ENCODE measurements at places on chromosomes 11 and 22. TPM values are rescaled to one million over a fixed set of nuclear protein-coding genes. Genes with fewer than 3 reads are reported as not detected.

- no peaks in the 10 kb centered on the region for H3K36me3 ChIP-seq
- no peak for DNase-seq
- H3K27ac ChIP-seq, result no peak overlapping the region
These were observed 75.6 kb upstream of the GRAMD1B start for GRCh38 chr11:123354371-123354975.

DNA sequence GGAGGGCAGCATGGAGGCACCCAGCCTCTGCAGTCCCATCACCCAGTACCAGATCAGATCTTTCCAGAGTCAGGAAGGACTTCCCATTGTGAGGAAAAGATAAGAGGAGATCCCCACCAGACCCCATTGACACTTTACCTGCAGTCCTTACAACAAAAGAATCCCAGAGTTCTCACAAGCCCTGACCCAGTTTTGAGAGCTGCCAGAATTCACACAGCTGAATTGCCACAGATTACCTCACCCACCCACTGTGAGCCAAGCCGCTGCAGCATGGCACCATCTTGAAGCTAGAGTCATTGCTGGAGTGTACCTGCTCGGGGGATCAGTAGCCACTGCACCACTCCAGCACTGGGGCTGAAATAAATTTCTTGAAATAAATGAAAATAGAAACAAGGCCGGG, 91.8 kb upstream of the UBASH3B start:
- peaks cover 11% of the 10 kb centered on the region for H3K27me3 ChIP-seq
- DNase-seq, result no peak
- H3K27ac ChIP-seq, result no peak overlapping the region

DNA sequence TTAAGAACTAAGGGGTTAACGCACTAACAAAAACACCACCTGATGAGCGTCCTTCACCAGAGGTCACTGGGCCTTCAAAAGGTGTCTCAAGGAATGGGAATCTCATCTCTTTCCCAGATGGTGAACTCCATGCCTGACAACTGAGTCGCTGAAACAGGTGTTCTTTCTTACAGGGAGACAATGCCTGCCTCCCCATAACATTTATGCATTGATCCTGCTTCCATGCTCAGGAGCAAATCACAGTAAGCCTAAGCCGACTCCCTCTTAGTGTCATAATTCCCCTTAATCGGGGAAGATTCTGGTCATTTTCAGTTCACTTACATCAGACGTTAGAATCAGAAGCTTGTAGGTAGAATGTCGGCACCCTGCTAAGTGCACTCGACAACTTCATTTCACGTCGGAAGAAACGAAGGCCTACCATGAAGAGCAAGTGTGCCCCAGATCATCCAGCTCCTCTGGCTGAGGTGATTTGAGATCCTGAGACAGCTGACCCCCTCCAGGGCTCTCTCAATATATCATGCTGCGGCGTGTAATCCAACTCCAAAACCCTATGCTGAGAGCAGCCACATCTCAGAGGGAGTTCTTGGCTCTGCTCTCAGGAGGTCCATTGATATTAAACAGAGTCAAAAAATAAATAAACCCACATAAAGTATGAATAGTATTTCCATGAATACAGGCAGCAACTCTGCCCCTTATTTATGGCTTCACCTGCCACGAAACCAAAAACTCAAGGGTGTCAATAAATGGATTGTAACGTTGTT, 163.1 kb downstream of the LARGE1 start:
- H3K36me3 ChIP-seq, result no peaks in the 10 kb centered on the region
- no peaks in the 10 kb centered on the region for H3K27me3 ChIP-seq
- no peak overlapping the region for H3K27ac ChIP-seq
- no peak for DNase-seq
- H3K4me1 ChIP-seq, result no peaks in the 10 kb centered on the region

DNA sequence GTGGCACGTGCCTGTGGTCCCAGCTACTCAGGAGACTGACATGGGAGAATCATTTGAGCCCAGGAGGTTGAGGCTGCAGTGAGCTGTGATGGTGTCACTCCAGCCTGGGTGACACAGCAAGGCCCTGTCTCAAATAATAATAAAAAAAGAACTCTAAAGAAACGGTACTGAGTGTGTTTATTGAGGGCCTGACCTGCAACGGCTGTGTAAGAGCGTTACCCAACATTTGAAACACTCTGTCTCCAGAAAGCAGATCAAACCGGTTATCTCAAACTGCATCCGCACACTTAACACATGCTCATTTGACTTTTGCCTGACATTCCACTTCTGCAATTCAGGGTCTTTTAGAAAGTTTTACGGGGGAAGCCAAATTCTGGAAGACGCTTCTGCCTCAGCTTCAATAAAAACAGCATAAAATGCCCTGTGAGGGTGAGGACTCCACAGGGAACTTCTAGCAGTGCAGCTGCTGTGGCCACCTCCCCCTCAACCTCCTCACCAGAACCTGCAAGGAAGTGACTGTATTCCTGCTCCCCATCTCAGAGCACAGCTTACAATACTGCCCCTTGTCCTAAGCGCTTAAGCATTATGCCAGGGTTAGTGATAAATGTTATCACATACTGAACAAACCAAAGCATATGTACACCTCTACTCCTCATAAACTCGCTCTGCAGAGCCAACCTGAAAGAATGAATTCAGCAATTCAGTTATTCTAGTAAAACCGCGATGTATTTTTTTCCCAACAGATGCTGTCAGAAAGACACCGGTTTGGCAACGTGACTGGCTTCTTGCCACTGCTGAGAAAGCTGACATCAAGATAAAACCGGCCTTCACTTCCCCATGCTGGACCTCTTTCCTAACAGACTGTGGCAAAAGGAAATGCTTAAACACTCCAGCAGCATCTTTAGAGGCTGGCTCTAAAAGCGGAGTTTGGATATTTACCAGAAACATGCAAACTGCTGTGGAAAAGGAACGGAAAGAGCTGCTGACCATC, 52.2 kb downstream of the PRDM10 start:
- H3K4me1 ChIP-seq, result no peaks in the 10 kb centered on the region
- H3K36me3 ChIP-seq, result peaks cover 23% of the 10 kb centered on the region
- no peaks in the 10 kb centered on the region for H3K27me3 ChIP-seq
- no peak overlapping the region for H3K27ac ChIP-seq
- H3K4me3 ChIP-seq, result no peak overlapping the region

- H3K4me3 ChIP-seq, result peak overlapping the region; percentile 88
- DNase-seq, result no peak
- peak overlapping the region; percentile 84 for H3K27ac ChIP-seq
- H3K4me1 ChIP-seq, result peaks cover 8% of the 10 kb centered on the region
- H3K36me3 ChIP-seq, result peaks cover 45% of the 10 kb centered on the region
These were observed 1.2 kb downstream of the EIF4ENIF1 start for GRCh38 chr22:31488346-31488883.

GRCh38 chr11:33694346-33695050, 6.1 kb downstream of the C11orf91 start:
- peaks cover 12% of the 10 kb centered on the region for H3K36me3 ChIP-seq
- no peak overlapping the region for H3K27ac ChIP-seq
- DNase-seq, result no peak
- H3K4me1 ChIP-seq, result peaks cover 60% of the 10 kb centered on the region

GRCh38 chr11:12693479-12694182, 19.4 kb downstream of the TEAD1 start:
- DNase-seq, result peak; percentile 97
- peaks cover 75% of the 10 kb centered on the region for H3K4me1 ChIP-seq
- no peaks in the 10 kb centered on the region for H3K27me3 ChIP-seq
- H3K36me3 ChIP-seq, result peaks cover 20% of the 10 kb centered on the region
- peak overlapping the region; percentile 62 for H3K4me3 ChIP-seq

- H3K27me3 ChIP-seq, result no peaks in the 10 kb centered on the region
- no peaks in the 10 kb centered on the region for H3K36me3 ChIP-seq
- H3K4me1 ChIP-seq, result no peaks in the 10 kb centered on the region
These were observed 2.4 kb upstream of the OR4X2 start for GRCh38 chr11:48242501-48242900.

GRCh38 chr11:20156280-20156875, 3.9 kb downstream of the DBX1 start:
- no peak overlapping the region for H3K4me3 ChIP-seq
- H3K4me1 ChIP-seq, result peaks cover 4% of the 10 kb centered on the region
- H3K36me3 ChIP-seq, result peaks cover 7% of the 10 kb centered on the region
- no peak for DNase-seq
- no peak overlapping the region for H3K27ac ChIP-seq
- H3K27me3 ChIP-seq, result peaks cover 75% of the 10 kb centered on the region

DNA sequence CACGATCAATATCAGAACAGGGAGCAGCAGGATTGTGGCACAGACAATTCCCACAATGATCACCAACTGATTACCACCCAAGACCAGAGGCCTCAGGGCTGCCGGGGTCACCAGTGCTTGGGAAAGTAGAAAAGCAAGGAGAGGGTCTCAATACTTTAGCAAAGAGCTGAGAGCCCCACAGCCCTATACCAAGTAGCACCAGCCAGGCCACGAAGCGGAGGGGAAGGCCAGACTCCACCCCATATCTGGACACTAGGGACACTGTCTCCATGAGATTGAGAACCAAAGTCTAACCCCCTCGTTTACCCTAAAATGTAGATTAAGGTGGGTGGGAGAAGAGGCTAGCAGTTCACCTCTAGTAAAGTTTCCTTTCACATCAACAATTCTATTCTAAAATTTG, 24.1 kb upstream of the SCN2B start:
- no peak overlapping the region for H3K27ac ChIP-seq
- H3K27me3 ChIP-seq, result no peaks in the 10 kb centered on the region
- peaks cover 2% of the 10 kb centered on the region for H3K4me1 ChIP-seq
- no peak overlapping the region for H3K4me3 ChIP-seq
- DNase-seq, result no peak

- peaks cover 33% of the 10 kb centered on the region for H3K4me1 ChIP-seq
- peak overlapping the region; percentile 44 for H3K4me3 ChIP-seq
- DNase-seq, result peak; percentile 90
These were observed 1.8 kb upstream of the MARK2 start for GRCh38 chr11:63837027-63837688.

DNA sequence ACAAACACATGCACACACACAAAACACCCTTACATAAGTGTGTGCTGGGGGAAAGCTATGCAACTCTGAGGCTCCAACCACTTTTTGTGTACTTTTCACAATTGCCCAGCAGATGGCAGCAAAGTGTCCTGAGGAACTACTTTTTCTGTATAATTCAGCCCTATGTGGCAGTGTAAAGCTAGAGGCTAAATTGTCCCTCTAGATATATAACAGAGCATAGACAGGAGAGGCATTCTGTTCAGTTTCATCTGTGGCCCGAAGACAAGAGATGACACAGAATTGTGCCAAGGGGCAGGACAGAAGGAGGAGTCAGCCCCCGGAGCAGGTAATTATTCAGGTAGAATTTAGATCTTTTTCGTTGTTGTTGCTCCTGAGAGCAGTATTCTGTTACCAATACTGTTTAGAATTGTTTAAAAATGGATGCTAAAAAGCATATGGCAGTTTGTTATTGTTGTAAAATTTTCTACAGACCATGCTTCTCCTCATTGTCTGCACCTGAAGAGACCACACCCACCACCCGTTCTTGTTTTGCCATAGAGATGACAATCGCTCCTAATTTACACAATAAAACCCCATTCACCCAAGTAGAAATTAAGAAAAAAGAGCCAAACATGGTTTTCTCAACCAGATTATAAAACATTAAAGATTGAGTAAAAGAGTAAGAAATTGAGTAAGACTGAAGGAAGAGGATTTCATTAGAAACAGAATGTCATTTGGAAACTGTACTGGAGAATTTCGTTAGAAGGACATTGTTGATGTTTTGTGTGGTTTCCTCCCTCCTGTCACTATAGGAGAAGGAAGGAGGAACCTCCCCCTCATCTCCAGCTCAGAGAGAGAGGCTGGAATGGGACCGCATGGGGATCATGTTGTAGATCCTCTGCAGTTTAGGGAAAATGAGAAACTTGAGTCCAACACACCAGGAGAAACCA, 14.5 kb upstream of the MS4A7 start:
- peaks cover 8% of the 10 kb centered on the region for H3K4me1 ChIP-seq
- H3K27me3 ChIP-seq, result peaks cover 30% of the 10 kb centered on the region
- no peak overlapping the region for H3K27ac ChIP-seq

GRCh38 chr11:120346233-120346632, 10.0 kb downstream of the ARHGEF12 start:
- peaks cover 40% of the 10 kb centered on the region for H3K4me1 ChIP-seq
- H3K27ac ChIP-seq, result no peak overlapping the region
- no peak for DNase-seq
- H3K27me3 ChIP-seq, result no peaks in the 10 kb centered on the region
- H3K4me3 ChIP-seq, result no peak overlapping the region

DNA sequence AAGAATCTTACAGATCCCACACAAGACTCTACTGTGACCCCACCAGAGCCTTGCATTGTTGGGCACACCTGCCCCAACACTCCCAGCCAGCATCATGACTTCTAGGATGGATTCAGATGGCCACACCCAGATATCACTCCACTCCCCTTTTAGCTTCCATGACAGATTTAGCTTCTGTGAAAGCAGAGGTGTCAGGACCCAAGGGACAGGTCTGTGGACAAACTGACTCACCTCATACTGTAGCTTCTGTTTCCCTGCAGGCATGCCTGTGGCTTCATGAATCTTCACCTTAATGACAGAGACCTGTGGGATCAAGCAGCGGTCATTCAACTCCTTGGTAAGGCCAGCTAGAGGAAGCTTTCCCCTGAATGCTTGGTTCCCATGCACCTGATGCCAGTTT, 8.5 kb upstream of the TBC1D10A start:
- peaks cover 72% of the 10 kb centered on the region for H3K36me3 ChIP-seq
- H3K27me3 ChIP-seq, result no peaks in the 10 kb centered on the region
- H3K27ac ChIP-seq, result no peak overlapping the region
- DNase-seq, result no peak
- no peaks in the 10 kb centered on the region for H3K4me1 ChIP-seq
- H3K4me3 ChIP-seq, result no peak overlapping the region

- no peaks in the 10 kb centered on the region for H3K27me3 ChIP-seq
- peaks cover 7% of the 10 kb centered on the region for H3K36me3 ChIP-seq
- H3K27ac ChIP-seq, result peak overlapping the region; percentile 100
- DNase-seq, result no peak
- H3K4me3 ChIP-seq, result peak overlapping the region; percentile 98
These were observed 698 bp upstream of the ANAPC15 start for GRCh38 chr11:72112978-72113808.

GRCh38 chr11:119671051-119671450, 57.9 kb downstream of the NECTIN1 start:
- peaks cover 11% of the 10 kb centered on the region for H3K4me1 ChIP-seq
- no peaks in the 10 kb centered on the region for H3K27me3 ChIP-seq
- H3K27ac ChIP-seq, result no peak overlapping the region
- H3K4me3 ChIP-seq, result no peak overlapping the region

DNA sequence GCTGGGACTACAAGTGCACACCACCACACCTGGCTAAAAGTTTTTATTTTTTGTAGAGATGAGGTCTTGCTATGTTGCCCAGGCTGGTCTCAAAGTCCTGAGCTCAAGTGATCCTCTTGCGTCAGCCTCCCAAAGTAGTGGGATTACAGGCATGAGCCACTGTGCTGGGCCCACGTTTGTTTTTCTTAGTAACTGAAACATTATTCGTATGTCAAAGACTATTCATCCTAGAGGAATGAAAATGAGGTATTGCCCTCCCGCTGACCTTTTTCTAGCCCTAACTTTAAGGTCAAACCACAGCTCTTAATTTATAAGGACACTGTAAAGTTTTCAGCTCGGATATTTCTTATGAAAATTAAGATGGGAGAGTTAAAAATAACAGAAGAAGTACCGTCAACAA, 33.2 kb upstream of the PAX6 start:
- no peak overlapping the region for H3K27ac ChIP-seq
- H3K4me3 ChIP-seq, result no peak overlapping the region
- H3K36me3 ChIP-seq, result no peaks in the 10 kb centered on the region
- DNase-seq, result peak; percentile 5
- H3K27me3 ChIP-seq, result peaks cover 36% of the 10 kb centered on the region

Gene IGSF9B
- 13.9 TPM for total RNA-seq

Gene FAU
- total RNA-seq, result 1,049 TPM

Gene DSCAML1
- total RNA-seq, result not detected

Gene MPZL2
- 13.7 TPM for total RNA-seq

Gene KIRREL3
- total RNA-seq, result not detected

Gene FXYD2
- total RNA-seq, result not detected

Gene CYTH4
- total RNA-seq, result 0.22 TPM

Gene KRTAP5-7
- not detected for total RNA-seq

Gene ANKK1
- total RNA-seq, result 1.3 TPM
